Heart right ventricle (tissue), 16 donors: ENCODE measurements at places on chromosomes 12 and 14.

GRCh38 chr12:104769144-104769561, 188.9 kb downstream of the SLC41A2 start:
- H3K36me3 ChIP-seq: no peaks in the 10 kb centered on the region
- no peak overlapping the region for H3K27ac ChIP-seq
- DNase-seq: no peak
- H3K27me3 ChIP-seq: no peaks in the 10 kb centered on the region

DNA sequence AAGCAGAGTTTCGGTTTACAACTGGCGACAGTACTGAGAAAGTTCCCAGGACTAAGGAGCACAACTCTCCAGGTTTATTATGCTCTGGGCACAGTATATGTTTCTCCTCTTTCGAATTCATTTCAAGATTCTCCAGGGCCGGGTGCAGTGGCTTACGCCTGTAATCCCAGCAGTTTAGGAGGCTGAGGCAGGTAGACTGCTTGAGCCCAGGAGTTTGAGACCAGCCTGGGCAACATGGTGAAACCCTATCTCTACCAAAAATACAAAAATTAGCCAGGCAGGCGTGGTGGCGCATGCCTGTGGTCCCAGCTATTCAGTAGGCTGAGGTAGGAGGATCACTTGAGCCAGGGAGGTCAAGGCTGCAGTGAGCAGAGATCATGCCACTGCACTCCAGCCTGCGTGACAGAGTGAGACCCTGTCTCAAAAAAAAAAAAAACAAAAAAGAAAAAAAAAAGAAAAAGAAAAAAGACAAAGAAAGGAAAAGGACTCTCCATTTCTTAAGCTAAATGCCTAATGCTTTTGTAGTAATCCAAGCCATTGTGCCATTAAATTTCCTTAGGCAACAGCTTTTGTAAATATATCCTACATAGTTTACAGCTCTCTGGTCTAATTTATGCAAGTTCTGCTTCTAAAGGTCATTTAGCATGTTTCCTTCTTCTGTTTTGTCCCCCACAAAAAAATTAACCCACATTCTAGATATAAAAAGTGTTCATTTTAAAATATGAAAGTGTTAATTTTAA, 34.8 kb downstream of the ATL1 start:
- H3K4me1 ChIP-seq: no peaks in the 10 kb centered on the region
- H3K4me3 ChIP-seq: no peak overlapping the region
- H3K36me3 ChIP-seq: no peaks in the 10 kb centered on the region
- no peak overlapping the region for H3K27ac ChIP-seq
- no peak for DNase-seq

GRCh38 chr12:93459097-93459496, 8.2 kb upstream of the MRPL42 start:
- H3K27me3 ChIP-seq: peaks cover 3% of the 10 kb centered on the region
- H3K27ac ChIP-seq: no peak overlapping the region
- no peak overlapping the region for H3K4me3 ChIP-seq
- H3K36me3 ChIP-seq: no peaks in the 10 kb centered on the region

GRCh38 chr12:3061059-3061458, 16.1 kb upstream of the TSPAN9 start:
- H3K4me3 ChIP-seq: no peak overlapping the region
- H3K27ac ChIP-seq: no peak overlapping the region
- H3K4me1 ChIP-seq: no peaks in the 10 kb centered on the region
- H3K27me3 ChIP-seq: no peaks in the 10 kb centered on the region

DNA sequence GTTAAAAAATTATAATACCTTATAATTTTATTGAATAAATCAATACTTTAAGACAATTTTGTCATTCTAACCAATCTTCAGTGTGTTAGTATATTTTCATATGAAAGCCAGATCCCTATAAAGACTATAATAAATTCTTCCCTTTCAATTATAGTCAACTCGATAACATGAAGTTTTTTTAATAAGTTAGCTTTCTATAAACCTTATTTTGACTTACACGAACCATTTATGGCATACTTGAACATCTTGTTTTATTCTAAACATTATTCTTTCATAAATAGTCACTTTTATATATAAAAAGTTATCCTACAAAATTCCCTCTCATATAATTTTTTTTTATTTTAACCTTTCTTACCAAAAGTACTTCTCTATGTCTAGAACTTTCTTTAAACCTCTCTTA, 1002.3 kb downstream of the TMEM121 start:
- no peak for DNase-seq
- no peaks in the 10 kb centered on the region for H3K27me3 ChIP-seq
- no peak overlapping the region for H3K4me3 ChIP-seq

DNA sequence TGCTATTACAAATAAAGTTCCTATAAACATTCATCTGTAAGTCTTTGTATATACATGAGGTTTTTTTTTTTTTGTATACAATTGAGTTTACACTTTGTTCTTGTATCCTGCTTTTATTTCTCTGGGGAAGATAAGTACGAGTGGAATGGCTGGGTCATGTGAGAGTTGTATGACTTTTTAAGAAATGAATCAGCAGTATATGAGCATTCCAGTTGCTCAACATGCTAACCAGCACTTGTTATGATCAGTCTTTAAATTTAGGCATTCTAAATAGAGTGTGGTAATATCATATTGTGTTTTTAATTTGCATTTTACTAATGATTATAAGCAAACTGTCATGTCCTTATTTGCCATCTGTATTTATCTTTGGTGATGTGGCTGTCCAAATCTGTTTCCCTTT, 44.7 kb upstream of the AMIGO2 start:
- H3K27ac ChIP-seq: no peak overlapping the region
- no peaks in the 10 kb centered on the region for H3K36me3 ChIP-seq
- H3K4me3 ChIP-seq: no peak overlapping the region
